Erythroblast (primary cell): ENCODE measurements at places on chromosomes 5 and 9.

- DNase-seq: no peak
These were observed 134.6 kb downstream of the PIK3R1 start for GRCh38 chr5:68350176-68350575.

GRCh38 chr9:8428389-8428788 lies 628.8 kb upstream of the DMAC1 start:
- no peak for DNase-seq

DNA sequence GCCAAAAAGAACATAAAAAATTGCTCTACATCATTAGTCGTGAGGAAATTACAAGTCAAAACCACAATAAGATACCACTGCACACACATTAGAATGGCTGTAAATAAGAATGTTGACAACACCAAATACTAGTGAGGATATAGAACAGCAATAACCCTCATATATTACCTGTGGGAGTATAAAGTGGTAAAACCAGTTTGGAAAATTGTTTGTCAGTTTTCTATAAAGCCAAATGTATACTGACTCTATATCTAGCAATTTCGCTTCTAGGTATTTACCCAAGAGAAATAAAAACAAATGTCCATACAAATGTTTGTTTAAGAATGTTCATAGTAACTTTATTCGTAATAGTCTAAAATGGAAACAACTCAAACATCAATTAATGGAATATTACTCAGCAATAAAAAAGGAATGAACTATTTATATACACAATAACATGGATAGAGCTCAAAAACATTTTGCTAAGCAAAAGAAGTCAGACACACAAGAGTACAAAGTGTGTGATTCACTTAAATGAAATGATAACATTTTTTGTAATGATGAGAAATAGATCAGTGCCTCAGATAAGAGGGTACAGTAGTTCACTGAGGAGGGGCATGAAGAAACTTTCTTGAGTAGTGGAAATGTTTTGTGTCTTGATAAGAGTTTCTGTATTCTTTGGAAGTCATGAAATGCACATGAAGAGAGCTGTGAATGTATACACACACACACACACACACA lies 219.6 kb upstream of the ZNF462 start:
- DNase-seq: no peak

GRCh38 chr5:138083702-138084101 lies at the start of gene WNT8A:
Gene WNT8A, plus strand, starts transcription at chr5:138084033. Its CDS starts 95 bp downstream, at chr5:138084128.
- DNase-seq: no peak

DNA sequence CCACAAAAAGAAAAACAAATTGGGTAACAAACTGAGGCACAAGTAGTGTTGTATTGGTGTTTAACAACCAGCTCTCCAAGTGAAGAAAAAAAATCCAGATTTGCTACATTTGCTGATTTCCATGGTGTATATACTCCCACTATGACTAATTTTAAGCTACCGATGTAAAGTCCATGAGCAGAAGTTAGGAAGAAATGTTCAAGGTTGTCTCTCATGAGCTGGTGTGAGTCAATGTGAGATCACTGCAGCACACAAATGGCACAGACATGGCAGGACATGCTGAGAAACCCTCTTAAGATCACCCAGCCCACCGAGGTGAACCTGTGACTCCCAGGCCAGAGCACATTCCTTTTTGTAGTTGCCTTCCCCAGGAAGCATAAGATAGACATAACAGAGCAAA lies 36.2 kb downstream of the SLC44A1 start:
- no peak for DNase-seq

- no peak for DNase-seq
These were observed 230.3 kb downstream of the AUH start for GRCh38 chr9:91131433-91131839.

DNA sequence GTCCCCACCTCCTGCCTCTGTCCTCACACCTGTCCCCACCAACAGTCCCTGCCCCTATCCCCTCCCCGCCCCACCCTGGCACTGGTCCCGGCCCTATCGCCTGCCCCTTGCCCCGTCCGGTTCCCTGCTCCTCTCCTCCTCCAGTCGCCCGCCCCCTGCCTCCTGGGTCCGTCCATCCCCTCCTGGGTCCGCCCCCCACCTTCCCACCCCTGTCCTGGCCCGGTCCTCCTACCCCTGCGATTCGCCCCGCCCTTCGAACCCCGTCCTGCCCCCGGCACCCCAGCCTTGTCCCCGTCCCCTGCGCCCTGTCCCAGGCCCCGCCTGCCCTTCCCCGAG lies 372 bp downstream of the EDF1 start:
- DNase-seq: no peak

- no peak for DNase-seq
These were observed 4.5 kb upstream of the TMEM252 start for GRCh38 chr9:68545033-68545705.

- no peak for DNase-seq
These were observed 81.7 kb upstream of the ZBTB43 start for GRCh38 chr9:126722922-126723806.

DNA sequence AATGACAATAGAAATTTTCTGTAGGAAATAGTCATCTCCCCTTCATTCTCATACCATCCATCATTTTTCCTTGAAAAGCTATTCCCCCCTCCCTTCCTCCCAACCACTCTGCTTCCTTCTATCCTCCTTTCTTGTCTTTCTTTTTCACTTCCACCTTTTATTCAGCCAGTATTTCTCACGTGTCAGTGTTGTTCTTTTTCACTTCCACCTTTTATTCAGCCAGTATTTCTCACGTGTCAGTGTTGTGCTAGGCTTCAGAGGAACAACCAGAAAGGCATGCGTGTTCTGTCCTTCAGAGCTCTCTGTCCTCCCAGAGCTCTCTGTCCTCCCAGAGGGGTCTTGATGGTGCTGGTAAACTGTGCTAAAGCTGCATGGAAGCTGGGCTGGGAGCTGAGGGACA lies 419.6 kb downstream of the GADD45G start:
- no peak for DNase-seq

DNA sequence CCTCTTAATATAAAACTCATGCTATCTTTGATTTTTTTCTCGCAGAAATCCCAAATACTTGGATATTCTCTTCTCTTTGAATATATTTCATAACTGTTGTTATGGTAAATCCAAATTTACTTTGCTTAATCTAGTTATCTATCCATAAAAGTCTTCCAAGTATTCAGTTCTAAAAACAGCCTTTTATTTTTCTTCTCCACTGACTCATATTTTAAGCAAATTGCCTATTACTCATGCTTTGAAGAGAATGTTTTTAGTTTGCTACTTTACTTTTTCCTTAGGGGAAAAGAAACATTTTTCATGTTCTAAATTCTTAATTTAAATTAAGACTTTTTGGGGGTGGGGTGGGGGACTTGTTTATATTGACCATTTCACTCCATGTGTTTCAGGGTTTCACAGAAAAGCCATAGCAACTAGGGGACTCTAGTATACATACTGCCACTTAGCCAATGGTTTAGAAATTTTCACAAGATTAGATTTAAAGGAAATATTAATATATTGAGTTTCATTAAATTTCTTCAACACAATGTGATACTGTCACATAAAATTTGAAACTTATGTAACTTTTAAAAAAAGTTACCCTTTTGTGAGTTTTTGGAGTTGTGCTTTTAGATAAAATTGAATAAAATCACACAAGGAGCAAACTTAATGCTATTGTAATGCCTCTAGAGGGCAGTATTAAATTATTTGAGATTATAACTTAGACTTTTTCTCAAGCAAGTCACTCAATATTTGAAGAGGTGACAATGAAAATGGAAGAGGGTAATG lies 545.8 kb upstream of the ARRDC3 start:
- no peak for DNase-seq

DNA sequence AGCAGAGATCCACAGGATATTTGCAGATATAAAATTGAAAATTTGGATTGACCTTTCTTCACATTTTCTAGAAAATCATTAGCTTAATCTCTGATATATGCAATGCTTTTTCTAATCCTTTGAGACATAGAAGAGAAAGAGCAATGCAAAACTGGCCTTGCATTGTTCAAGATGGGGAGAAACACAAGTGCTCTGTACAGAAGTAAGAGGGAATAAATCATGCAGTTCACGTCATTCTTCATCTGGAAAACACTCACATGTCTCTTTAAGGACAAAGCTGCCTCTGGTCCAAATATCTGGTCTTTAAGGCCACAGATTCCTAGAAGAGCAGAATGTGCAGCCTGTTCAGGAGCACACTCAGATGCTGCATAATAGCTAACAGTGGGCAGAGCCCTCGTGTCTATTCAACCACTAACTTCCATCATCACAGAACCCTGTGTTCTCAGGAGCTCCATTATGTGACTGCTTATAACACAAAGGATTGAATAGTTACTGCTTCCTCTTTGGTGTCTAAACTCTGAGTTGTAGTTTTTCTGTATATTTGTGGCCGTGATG lies 277.5 kb downstream of the PLK2 start:
- DNase-seq: no peak

GRCh38 chr5:142059304-142059940 lies 46.6 kb upstream of the GNPDA1 start:
- DNase-seq: no peak

DNA sequence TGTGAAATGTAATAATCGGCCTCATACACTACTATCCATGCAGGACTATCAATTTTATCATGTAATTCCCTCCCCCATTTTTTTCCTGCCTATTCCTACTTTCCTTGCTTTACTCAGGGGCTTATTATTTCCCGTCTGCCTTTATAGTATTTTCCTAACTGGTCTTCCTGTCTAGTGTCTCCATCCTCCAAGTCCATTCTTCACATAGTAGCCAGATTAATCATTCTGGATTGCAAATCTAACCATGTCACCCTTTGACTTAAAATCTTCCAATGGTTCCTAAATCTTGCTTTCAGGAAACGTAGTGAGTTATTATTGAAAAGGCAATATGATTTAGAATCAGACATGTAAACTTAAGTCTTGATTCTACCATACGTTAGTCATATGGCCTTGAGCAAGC lies 307.4 kb upstream of the HAPLN1 start:
- no peak for DNase-seq

DNA sequence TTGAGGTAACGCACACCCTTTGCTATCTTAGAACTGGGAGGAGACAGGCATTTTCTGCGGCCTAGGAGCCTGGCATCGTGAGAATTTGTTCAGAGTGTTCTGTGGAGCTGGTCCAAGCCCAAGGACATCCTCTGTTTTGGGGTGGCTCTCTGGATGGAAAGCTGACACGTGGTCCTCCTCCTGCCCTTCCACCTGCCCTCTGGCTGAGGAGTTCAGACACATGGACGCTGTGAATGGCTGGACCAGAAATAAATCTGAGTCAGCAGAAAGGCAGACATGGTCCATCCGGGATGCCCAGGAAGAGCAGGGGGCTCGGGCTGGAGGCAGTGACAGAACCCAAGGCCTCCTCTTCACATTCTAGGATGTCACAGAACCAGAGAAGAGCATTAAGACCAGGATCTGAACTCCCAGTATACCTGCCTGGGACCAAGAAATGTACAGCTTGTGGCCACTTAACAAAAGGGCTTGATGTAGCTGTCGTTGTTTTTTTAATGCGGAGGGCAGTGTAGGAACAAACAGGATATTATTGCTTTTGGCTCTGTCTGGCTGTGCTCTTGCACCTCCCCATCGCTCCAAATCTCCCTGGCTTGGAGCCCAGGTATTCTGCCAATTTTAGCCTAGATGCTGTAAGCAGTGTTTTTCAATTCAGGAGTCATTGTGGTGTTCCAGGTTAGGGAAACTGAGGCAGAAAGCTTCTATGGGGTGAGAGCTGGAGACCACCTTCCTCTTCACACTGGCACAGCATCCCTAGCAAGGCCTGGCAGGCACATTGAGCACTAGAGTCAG lies 2.4 kb downstream of the CKMT2 start:
- DNase-seq: no peak

- no peak for DNase-seq
These were observed 4.4 kb downstream of the SLIT3 start for GRCh38 chr5:169296419-169297143.

DNA sequence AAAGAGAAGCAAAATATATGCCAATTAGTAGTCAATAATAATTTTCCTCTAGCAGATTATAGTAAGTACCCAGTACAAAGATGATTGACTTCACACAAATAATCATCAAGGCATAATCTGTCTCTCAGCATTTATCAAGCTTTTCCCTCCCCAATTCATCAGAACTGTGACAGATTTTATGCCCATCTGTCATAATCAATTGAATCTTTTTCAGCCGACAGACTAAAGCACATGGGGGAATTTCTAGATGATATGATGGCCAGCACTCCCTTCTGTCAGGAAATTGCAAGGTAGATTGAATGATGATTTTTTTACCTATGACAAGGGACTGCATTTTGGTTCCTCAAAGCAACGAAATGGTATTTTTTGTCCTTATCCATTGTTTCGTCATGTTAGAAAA lies 227.1 kb upstream of the CYLC2 start:
- no peak for DNase-seq

GRCh38 chr5:77300451-77300850 lies 90.0 kb downstream of the PDE8B start:
- no peak for DNase-seq

GRCh38 chr5:135551593-135552447 lies 16.1 kb upstream of the NEUROG1 start:
- peak; percentile 78 for DNase-seq

DNA sequence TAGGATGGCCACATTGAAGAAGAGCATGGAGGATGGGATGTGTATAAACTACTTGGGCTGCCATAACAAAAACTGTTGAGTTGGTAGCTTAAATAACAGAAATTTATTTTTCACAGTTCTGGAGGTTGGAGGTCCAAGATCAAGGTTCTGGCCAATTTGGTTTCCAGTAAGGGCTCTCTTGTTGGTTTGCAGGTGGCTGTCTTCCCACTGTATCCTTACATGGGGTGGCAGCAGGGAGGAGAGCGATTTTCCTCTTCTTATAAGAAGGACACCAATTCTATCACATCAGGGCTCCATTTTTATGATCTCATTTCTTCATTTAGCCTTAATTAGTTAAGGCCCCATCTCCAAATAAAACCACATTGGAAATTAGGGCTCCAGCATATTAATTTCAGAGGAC lies 465.7 kb downstream of the GADD45G start:
- no peak for DNase-seq

- DNase-seq: no peak
These were observed 220.8 kb downstream of the KDM4C start for GRCh38 chr9:6978591-6978990.

- DNase-seq: no peak
These were observed 1.9 kb downstream of the TTC16 start for GRCh38 chr9:127717766-127718165.

- no peak for DNase-seq
These were observed 67.5 kb downstream of the HSPA4 start for GRCh38 chr5:133119233-133119711.

GRCh38 chr9:83544002-83544698 lies 5.9 kb upstream of the FRMD3 start:
- DNase-seq: peak; percentile 68

DNA sequence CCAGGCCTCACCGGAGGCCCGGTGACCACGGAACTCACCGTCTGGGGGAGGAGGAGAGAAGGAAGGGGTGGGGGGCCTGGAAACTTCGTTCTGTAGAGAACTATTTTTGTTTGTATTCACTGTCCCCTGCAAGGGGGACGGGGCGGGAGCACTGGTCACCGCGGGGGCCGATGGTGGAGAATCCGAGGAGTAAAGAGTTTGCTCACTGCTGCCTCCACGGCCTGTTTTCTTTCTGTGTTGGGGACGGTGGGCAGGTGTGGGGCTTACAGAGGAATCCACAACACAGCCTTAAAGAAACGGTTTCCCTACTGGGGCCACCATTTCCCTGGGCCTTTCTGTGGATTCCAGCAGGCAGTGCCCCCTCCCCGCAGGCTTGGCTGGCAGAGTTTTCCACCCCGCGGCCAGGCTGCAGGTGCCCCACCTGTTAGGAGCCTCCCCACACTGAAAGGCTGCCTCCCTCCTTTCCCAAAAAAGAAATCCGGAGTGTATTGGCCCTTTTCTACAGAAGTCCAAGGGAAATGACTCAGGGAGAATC lies 80.8 kb downstream of the NTNG2 start:
- no peak for DNase-seq

- DNase-seq: no peak
These were observed 39.8 kb downstream of the LAMC3 start for GRCh38 chr9:131048820-131049219.

GRCh38 chr9:100282388-100282719 lies 70.4 kb downstream of the TEX10 start:
- DNase-seq: no peak
